ENCODE measurements at places on chromosomes 1 and 21.

DNA sequence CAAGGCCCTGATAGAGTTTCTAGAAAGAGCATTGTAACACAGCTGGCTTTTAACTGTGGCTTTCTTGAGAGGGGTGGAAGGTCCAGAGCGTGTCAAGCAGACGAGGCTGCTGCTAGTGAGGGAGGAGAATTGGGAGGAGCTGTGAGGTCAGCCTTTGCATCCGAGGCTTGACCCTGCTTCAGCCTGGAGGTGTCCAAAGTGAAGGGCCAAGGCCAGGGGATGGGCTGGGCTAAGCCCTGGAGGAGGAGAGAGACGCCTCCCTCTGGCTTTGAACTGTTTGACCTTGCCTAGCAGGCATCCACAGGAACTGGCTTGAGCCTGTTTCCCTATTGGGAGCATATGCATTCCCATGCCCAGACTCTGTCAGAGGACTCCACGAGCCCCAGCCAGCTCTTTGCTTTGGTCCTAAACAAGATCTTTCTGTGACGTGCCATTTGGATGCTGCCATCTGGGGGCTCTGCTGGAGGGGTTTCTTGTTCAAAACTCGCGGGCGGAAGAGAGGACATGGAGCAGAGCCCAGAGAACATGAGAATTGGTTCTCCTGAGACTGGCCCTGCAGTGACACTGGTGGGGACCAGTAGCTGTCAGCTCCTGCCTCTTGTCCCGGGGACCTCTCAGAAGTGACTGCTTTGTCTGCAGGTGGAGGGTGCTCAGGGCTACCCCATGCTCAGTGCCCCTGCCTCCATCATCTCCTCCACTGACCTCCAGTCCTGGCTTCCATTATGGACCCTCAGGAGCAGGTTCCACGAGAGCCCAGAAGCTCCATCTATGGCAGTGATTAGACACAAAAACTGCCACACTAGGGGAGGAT is 5.5 kb downstream of the ACTRT2 start:
- no peak for ATAC-seq

DNA sequence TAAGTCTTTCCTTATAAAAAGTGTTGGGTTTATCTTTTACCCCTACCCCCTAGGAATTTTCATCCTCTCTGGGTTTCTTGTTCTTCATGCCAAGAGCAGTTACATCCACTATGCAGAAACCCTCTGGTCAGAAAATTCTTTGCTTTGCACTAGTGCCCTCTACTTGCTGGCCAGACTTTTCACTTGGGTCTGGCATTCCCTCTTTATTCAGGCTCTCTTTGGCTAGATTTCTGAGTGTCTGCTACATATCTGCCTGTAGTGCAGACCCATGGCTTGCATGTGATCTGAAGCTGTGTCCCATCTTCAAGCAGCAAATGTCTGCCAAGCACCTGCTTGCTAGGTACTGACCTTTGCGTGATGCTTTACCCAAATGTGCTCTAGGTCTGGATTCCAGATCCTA is 237.0 kb downstream of the GPATCH2 start:
- no peak for ATAC-seq

- no peak for ATAC-seq
These were observed 774.1 kb upstream of the B3GALT2 start for GRCh38 chr1:193960499-193960898.

DNA sequence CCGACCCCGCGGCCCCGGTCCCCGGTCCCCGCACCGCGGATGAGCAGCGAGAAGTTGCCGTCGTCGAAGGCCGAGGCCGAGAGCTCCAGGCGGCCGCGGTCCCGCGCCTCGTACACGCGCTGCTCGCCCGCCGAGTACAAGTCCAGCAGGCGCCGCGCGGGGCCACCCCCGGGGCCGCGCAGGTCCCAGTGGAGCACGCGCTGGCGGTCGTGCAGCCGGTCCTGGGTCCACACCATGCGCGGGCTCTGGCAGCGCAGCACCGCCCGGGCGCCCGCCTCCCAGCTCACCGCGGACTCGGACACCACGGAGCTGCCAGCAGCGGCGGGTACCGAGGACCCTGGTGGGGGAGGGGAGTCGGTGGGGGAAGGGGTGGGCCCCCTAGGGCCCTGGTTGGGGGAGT is 2.9 kb downstream of the MXRA8 start:
- ATAC-seq = peak; percentile 25

DNA sequence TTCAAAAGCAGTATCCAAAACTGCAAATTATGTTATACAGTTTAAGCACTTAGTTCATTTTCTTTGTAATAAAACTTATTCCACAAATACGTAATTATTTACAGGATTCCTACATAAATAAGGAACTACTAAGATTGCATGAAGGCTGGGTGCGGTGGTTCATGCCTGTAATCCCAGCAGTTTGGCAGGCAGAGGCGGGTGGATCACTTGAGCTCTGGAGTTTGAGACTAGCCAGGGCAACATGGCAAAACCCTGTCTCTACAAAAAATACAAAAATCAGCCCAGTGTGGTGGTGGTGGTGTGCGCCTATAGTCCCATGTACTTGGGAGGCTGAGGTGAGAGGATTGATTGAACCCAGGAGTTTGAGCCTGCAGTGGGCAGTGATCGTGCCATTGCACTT is 69.3 kb downstream of the POU2F1 start:
- no peak for ATAC-seq

- no peak for ATAC-seq
These were observed 1.9 kb upstream of the PIGV start for GRCh38 chr1:26785611-26786436.

GRCh38 chr1:230061801-230062200 is 5.2 kb upstream of the GALNT2 start:
- no peak for ATAC-seq

DNA sequence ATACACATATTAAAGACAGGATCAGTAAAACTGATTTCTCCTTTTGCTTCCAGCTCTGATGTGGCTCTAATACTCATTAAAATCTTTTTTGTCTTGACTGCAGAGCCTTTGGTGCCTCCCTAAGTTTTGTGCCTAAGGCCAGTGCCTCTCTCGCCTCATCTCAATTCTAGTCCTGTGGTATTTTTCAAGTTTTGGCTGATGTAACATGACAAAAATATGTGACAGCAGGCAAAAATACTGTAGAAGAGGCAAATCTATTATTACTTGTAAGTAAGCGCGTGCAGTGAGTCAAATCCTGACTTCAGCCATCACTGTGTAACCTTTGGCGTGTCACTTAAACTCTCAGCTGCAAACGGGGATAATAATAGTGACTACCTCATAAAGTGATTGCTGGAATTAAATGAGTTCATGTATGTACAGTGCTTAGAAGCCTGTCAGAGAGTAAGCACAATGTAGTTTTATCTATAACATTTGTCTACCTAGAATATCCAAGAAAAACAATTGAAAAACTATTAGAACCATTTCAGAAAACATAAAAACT is 74.0 kb downstream of the MAB21L3 start:
- no peak for ATAC-seq

DNA sequence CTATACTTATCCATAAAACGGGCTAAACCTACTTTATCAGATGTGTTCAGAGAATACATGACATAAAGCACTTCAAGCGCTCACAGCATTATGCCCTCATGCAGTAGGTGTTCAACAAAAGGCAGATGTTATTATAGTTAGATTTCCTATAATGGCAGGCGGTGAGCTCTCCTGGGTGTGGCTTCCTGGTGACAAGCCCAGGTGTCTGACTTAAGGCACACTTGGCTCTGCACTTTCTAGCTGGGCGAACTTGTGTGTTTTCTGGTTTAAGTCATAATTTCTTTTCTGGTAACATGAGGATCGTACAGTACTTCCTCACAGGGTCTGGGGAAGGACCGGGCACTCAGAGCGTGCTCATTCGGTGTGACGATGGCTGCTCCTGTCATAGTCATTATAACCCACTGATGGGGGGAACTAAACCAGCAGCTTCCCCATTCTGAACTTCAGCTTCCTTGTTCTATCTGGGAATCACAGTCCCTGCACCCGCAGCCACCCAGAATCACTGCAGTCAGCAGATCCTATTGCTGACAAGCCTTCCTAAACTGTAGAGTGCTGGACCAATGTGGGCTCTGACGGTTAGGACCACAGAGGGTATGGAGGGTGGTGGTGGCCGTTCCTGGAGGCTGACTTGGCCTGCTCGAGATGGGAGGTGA is 52.8 kb downstream of the IGSF21 start:
- no peak for ATAC-seq

GRCh38 chr21:41820384-41821080 is 53.7 kb upstream of the RIPK4 start:
- ATAC-seq = no peak

- ATAC-seq = peak; percentile 59
These were observed 75.6 kb upstream of the KAZN start for GRCh38 chr1:14522926-14523241.

- ATAC-seq = no peak
These were observed 42.4 kb downstream of the PTPRC start for GRCh38 chr1:198681252-198681651.

DNA sequence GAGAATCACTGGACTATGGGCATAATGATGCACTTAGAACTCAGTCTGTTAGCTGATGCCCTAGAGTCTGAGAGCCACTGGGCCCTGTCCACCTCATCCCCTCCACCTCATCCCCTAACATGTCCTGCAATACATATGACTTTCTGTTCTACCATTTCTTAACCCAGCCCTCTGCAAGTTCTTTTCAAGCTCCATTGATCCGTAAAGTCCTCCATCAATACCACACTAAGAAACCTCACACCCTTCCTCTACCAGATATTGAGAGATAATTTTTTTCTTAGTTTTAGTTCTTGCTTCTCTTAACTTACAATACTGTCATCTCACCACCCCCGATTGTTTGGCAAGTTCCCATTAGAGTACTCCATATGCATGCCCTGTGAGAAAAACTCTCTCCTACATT is 22.1 kb downstream of the FCRL4 start:
- no peak for ATAC-seq

- ATAC-seq = no peak
These were observed 4.3 kb upstream of the BCAR3 start for GRCh38 chr1:93685918-93686317.

DNA sequence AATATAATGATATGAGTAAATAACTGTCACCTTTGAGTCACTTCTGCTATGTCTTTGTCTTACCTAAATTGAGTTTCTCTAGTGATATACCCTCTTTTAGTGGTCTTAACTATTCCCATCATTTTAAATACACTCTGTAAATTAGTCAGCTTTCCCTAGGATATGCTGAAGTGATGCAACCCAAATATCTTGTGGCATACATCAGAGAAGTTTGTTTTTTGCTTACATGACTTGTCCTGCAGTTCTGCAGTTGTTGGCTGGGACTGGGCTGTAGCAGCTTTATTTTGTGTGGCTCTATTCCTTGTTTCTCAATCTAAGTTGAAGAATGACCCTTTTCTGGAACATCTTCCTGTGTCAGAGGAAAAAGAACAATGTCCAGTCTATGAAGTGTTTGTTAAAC is 76.4 kb downstream of the TTC3 start:
- ATAC-seq = no peak

- no peak for ATAC-seq
These were observed 119.8 kb upstream of the IRF2BP2 start for GRCh38 chr1:234729561-234730474.

- peak; percentile 90 for ATAC-seq
These were observed 6.9 kb upstream of the DNAH14 start for GRCh38 chr1:224922404-224923164.

DNA sequence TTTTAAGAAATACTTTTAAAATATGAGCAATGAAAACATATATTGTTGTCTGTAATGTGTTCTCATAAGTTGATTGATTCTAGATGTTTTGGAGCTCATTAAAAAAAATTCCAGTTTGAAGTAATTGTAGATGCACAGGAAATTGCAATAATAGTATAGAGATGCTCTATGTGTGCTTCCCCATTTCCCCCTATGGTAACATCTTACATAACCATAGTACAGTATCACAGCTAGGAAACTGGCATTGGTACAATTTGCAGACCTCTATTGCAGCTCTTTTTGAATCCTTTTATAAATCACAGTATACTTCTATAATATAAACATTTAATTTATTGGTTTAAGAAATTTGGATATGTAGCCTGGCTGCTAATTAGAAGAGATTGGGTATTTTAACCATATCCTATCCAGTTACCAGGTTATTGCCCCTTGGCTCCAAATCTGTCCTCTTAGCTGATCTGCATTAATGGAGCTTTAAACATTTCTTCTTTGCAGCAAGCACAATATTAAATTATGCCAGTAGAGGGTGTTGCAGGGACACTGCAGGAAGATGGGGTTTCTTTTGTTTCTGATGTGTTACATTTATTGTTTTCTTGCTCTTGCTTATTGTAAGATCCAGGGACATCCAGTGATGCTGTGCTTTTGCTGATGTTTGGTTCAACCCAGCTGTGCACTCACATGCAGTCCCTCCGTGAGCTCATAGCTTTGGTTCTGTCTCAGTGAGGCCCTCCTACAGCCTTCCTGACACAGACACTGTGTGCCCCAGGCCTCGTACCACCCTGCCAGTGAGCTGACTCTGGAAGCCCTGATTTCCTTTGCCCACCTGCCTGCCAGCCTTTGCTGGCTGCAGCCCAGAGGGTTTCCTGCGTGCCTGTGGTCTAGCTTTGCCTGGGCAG is 103.3 kb downstream of the RABGAP1L start:
- ATAC-seq = peak; percentile 50

DNA sequence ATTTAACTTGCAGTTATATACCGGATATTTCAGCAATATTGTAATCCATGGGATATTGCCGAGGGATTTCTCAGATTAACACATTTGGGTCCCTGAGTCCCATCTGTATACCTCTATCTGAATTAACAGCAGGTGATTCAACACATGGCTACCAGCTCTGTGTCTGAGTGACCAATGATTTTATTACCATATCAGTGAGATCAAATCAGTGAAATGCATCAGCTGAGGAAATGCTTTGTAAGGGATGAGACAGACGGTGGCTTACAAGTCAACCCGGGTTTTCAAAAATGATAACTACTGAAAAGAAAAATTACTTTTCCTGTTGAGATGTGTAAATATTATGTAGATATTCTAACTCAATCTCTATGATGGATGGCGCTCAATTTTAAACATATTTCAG is 504.1 kb upstream of the PKN2 start:
- no peak for ATAC-seq

GRCh38 chr1:204102029-204102611 is 29.2 kb downstream of the SOX13 start:
- no peak for ATAC-seq

GRCh38 chr1:17913326-17914115 is 158.4 kb downstream of the ACTL8 start:
- ATAC-seq = no peak

DNA sequence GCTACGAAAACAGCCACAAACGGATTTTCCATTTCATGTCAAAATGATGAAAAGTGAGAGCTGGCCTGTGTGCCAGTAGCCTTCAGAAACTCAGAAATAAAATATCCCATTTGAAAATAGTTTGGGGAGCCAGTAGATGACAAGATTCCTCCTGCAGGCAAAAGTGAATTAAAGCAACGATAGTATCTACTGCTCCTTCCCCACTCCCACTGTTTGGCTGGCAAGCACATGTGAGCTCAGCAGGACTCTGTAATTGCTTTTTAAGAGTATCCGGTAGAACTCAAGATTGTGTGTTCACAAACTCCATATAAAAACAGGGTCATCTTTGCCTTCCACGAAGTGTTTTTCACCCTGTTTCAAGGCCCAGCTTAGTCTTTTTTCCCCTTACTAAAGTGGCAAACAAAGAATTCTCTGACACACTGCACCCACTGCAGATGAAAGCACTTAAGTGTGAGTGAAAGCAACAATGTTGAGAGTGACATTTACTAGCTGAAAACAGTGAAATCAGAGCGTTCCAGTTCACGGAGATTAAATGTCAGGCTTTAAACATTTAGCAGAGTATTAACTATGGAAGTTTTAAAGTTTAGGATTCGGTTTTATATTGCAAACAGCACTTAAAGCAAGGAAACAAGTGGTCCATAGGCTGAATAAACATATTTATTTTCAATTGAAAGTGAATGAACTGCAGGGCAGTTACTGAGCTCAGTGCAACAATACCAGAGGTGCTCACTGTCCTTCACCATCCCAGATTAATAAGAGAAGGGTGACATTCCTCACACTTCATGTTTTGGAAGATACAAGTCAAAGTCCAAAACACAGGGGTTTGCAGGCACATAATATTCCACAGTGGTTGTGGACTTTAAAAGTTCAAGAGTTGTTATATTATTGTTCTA is 70.0 kb downstream of the ALG14 start:
- ATAC-seq = no peak

Measured in esophagus mucosa (tissue), 1 donor.